ENCODE measurements at places on chromosomes 12 and 14.
A peak's percentile ranks its signal among the peaks of the same experiment; 100 is the strongest.

DNA sequence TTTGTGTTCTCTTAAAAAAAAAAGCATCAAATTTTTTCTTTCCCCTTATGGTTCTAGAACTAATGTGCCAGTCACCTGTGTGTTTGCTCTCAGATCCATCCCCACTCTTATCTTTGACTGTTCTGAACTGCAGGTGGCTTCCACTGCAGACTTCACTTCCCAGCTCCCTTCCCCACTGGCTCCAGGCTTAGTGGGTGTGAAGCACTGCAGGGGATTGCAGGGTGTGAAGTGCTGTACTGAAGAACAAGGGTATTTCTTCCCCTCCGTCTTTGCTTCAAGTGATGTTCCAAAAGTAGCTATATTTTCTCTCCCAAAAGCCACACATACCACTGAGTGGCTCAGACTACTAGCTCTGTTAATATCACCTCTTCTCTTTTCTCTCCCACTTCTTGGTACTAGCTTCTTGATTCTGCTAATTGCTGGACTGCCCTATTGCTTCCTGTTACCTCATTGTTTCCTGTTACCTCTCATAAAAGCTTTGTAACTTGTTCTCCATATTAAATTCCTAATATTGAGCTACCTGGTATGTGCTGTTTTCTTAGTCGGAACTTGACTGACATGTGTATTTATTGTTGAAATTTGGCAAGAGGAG lies 115.4 kb upstream of the PRICKLE1 start:
- DNase-seq: no peak

DNA sequence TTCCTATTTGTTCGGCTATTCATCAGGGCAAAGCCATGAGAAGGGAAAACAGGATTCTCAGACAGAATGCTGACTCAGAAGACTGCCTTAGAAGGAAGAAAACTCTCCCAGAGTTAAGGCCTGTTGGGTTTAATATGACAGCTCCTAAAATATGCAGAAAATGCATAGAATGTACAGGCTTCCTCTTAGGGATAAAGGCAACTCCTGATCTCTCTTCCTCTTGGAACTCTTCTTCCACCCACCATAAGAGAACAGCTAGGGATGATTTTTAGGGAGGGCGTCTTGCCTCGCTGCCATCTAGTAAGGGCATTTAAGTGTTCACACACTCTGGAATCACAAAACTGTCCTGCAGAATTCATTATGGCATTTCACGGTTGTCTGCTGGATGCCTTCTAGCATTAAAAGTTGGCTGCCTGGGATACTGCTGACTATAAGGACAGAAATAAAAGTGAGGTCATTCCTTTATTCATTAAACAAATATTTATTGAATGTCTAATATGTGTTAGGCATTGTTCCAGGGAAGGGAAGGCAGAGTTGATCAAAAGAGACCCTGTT lies 73.7 kb downstream of the DCAF5 start:
- peak; percentile 86 for DNase-seq

DNA sequence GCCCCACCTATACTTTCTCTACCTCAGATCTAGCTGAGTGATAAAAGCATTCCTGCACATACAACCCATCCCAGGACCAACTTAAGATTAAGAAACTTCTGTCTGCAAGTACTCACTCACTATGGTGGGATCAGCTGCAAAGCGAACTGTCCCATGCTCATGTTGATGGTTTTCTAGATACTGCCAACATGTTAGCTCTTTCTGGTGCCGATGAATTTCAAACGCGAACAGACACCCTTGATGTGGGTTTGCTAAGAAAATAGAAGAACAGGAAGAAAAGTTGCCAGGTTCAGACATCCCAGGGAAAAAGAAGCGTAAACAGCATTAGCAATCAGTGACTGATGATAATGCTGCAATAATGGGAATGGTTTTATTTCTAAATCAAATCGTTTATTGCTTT lies 1.5 kb upstream of the SLC39A2 start:
- DNase-seq: no peak

DNA sequence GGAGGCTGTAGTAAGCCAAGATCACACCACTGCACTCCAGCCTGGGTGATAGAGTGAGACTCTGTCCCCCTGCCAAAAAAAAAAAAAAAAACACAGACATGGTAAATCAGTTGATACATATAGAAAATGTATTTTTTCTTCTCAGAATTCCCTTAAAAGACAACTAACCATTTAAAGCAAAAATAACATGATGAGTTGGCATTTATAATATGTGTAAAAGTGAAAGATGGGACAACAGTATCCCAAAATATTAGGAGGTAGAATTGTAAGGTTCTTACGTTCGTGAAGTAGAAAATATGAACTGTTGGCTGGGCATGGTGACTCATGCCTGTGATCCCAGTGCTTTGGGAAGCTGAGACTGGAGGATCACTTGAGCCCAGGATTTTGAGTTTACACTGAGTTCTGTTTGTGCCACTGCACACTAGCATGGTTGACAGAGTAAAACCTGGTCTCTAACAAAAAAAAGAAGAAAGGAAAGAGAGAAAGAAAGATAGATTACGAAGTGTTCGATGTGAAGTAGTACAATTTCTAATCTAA lies 296.7 kb downstream of the FBXL14 start:
- DNase-seq: no peak

DNA sequence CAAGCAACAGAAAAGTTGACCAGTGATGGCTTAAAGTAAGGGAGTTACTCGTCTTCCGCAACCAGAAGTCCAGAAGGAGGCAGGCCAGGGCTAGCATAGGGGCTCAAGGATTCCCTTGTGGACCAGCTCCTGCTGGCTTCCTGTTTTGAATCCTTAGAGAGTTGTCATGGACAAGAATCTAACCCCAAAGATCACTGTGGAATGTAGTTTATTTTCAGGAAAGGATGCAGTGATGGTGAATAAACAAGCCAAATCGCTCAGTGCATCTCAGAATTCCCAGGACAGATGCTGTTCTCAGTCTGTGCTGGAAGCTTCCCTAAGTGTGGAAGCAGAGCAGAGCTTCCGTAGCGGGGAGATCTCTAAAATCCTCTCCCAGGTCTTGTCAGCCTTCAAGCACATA lies 311.3 kb downstream of the C12orf75 start:
- DNase-seq: no peak

DNA sequence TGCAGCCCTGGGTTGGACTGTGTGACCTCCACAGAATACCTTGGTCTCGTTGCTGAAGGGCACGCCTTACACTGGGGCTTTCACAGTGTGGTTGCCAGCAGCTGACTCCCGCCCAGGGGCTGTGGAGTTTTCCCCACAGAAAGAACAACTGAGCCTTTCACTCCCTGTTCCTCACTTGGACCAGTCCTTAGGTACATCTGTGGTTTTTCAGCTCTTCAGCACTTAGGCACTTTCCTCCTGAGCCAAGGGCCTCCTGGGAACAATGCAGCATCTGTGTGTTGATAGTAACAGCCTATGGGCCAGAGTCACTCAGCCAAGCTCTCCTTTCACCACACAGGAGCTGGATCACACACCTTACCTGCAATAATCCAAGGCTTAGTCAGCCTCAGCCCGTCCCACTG lies 25.0 kb downstream of the ERP27 start:
- no peak for DNase-seq

GRCh38 chr12:117151403-117152031 lies 38.8 kb downstream of the FBXO21 start:
- no peak for DNase-seq

- no peak for DNase-seq
These were observed 67.4 kb upstream of the ACTN1 start for GRCh38 chr14:69046476-69046860.

DNA sequence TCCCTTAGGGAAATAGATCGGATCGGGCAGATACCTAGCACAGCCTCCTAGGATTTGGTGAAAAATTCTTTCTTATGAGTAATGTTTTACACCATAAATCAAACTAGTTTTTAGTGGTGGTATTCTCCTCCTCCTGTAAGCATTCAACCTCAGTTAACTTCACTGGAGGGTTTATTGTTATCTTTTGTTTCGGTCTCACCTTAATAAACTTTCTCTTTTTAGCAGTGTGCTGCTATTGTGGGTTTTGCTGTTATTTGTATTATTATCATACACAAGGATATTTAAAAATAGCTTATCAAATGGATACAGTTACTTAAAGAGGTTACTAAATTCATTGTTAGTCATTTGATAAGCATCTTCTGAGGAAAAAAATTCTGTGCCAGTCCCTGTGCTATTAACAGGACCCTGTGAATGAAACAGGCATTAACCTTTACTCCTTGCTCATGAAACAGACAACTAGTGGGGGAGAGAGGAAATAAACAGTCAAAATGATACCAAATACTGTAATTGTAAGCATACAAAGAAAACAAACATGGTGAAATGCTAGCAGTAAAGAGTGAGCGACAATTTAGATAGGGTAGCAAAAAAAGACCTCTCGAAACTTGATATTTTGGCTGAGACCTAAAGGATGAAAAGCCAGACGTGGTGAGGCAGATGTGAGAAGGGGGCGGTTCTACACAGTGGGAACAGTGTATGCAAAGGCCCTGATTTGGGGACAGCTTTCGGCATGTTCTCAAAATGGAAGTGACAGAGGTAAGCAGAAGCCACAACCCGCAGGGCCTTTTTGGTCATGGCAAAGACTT lies 178.7 kb upstream of the SOX5 start:
- DNase-seq: no peak

DNA sequence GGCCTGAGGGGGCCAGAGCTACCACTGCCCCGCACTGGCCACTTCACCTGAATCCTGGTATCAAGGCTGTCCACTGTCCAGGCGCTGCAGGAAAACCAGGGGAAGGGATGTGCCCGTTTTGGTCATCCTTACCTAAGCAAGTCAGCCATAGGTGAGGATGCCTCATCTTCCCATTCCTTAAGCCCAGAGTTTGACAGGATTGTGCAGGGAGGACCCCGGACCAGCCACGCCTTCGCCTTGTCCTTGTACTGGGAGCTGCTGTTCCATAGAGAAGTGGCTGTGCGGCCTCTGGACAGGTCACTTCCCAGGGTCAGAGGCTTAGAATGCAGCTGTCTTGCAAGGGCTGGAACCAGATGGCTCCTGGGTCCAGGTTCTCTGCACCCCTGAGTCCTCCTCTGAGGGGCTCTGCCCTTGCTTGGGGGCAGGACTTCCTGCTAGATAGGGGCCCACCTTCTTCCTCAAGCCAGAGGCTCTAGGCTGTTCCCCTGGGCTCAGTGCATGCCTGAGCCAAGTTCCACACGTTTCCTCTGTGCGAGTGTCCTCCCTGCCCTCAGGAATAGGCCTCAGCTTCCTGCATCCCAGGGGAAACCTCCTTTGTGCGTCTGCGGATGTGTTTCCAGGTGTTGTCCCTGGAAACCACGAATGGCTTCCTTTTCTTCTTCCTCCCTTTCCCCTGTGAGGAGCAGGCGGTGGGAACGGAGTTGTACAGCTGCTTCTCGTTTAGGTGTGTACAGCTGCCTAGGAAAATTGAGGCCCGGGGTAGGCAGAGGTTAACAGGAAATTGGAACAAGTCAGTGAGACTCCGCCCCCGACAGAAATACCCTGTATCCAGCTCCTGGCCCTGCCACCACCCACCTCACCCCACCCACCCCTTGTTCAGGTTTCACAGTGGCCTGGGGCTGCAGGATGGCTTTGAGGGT lies 54.3 kb upstream of the RIN3 start:
- no peak for DNase-seq

GRCh38 chr12:53747095-53747494 lies 4.7 kb downstream of the CISTR start:
- DNase-seq: no peak

- no peak for DNase-seq
These were observed 76.4 kb downstream of the LRRC74A start for GRCh38 chr14:76902591-76902990.

- DNase-seq: no peak
These were observed 50.6 kb upstream of the HIGD1C start for GRCh38 chr12:50901685-50902113.

DNA sequence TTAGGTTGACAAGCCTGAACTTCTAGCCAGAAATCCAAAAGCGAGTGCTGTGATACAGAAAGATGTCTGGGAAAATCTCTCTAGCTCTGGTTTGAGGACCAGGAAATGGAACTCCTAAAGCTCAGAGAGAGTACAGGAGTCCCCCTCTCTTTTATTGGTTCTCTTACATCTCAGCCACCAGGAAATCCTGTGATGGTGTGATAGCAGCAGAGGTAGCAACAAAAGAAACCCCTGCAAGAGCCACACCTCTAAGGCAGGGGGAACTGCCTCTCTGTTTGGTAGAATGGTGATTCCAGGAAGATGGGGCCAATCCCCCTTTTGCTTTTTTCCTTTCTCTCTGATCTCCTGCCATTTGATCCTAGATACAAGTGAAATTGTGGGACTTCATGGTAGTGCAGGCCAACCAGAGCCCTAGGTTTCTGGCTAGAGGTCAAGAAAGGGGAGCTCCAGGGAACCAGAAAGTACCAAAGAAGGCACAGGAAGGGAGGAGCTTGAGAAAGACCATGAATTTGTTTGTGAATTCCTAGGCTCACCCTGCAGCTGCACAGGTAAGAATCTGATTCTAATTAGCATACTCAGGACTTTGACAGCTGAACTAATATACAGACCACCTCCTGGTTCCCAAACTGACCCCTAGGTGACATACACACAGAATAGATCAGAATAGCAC lies 88.5 kb downstream of the PAPLN start:
- no peak for DNase-seq

GRCh38 chr12:10554228-10554755 lies 48.6 kb downstream of the EIF2S3B start:
- no peak for DNase-seq

DNA sequence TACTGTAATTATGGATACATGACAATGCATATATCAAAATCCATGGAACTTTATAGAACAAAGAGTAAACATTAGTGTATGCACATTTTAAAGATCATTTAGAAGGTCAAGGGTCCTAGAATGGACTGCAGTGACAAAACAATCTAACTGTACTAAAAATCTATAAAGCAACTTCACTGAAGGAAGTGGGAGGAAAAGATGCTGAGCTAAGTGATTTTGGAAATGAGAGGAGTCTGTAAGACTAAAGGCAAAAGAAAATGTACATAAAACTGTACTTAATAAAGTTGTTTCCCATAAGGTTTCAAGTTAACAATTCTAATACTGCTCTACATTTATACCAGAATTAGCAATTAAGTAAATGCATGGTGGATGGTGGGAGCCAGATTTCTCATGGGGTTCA lies 46.9 kb upstream of the HIF1A start:
- no peak for DNase-seq

DNA sequence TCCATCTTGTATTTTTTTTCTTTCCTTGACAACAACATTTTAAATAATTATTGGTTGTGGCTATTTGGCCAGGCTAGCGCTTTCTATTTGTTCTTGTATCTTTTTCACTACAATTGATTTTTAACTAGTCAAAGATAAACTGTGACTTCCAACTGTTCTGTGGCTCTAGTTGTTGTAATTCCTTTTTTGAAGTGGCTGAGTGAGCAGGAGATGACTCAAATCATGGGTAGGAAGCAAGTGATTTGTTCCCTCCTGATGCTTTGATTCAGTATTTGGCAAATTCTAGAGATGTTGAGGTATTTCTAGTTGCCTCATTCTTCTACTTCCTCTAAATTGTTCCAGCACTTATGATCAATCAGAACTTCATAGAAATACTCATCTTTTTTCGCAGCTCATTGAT lies 633.5 kb downstream of the RERGL start:
- no peak for DNase-seq

- no peak for DNase-seq
These were observed 109.3 kb downstream of the LGR5 start for GRCh38 chr12:71548893-71549292.

- no peak for DNase-seq
These were observed 25.4 kb upstream of the COL2A1 start for GRCh38 chr12:48029491-48030172.

Measured in HCEC 1CT (cell line).